ENCODE measurements at places on chromosomes 1 and 21.

DNA sequence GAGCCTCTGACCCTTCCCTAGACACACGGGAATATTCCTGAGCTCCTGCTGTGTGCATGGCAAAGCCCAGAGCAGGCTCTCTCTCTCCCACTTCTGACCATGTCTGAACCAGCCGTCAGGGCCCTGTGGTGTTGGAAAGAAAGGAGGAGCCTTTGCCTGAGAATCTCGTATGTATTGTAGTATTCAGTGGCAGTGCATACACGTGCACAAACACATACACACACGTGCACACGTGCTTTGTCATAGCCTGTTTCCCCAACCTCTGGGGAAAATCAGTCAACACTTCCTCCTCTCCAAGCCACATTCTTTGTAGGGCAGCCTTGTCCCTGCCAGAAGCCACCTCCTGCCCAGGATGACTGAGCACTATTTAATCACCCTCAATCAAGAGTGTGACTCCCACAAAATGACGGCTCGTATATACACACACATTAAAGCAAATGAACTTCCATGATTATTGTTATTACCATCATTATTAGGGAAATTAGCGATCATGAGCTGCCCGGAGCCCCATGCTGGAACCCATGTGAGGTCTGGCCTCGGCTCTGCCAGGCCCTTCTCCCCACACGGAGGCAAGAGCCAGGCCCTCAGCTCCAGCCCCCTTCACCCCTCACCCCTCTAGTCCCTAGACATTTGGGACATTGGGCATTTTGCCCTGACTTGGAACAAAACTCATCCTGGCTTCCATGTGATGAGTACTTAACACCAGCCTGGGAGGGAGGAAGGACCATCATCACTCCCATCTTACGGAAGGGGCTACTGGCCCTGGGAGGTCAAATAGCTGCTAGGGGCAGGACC is 331.9 kb downstream of the NPHP4 start:
- DNase-seq, result no peak

- DNase-seq, result peak; percentile 23
These were observed 105.0 kb upstream of the SPAG17 start for GRCh38 chr1:118290046-118290445.

DNA sequence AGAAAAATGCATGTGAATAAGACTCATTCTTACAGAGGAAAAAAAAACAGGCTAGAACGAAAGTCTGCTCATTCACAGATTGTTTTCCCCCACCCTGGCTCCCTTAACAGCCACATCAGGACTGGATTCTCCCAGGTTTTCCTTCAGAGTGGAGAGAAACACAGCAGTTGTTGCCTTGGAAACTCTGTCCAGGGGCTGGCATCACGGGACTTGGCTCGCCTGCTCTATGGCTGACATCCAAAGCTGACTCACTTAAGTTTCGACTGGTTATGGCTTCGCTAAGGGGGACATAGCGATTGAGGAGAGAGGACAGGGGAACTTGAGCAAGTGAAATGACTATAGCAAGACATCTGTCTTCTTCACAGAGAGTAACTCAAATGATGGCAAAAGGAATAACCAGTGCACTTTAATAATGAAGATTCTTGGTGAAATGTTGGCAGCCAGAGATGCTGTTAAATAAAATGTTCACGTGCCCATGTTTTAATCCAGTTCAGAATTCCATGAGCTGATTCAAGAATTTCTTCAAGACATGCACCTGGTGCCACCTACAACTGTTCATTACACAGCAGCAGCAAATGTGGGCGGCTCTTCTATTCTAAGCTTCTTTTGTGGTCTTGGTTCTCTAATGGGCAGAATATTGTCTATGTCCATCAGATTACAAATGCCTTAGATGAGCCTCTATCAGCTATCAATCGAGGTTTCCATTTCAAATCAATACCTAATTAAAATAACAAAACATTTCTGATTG is 21.8 kb downstream of the MIS18A start:
- DNase-seq, result no peak

DNA sequence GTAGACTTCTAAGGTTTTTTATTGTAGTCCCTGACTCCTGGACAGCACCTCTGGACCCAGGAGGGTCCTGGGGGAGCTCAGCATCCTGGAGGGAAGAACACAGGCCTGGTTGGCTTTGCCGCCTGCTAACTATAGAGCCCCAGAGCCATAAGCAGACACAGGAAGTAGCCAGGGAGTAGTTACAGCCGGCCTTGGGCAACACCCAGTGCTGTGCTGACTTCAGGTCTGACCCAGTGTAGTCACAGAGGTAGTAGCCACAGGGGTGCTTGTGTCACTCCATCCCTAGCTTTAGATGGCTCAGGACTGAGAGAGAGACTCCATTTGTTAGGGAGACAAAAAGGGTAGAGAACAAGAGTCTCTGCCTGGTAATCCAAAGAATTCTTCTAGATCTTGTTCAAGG is 21.9 kb downstream of the MCOLN2 start:
- DNase-seq, result no peak

DNA sequence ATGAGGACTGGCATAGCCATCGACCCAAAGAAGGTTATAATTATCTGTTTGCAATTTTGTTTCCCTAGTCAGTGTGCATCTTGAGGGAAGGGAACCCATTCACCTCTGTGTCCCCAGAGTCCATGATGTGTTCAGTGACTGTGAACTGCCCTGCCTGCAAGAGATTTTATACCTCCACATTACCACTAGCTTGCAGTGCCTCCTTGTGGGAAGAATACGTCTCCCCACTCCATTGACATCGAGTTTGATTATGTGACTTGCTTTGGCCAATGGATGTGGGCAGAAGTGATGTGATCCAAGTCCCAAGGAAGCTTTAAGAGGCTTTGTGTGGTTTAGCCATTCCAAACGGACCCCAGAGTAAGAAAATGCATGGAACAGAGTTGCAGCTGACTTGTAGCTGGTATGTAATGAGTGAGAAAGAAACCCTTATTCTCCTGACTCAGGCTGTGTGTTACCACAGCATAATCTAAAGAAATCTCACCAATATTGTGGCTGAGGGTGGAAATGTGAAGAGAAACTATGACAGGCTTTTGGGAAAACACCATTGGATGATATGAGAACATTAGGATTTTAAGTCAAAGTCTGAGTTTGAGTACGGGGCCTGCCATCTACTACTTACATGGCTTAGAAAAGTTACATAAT is 47.8 kb upstream of the NRDC start:
- peak; percentile 58 for DNase-seq

- no peak for DNase-seq
These were observed 16.5 kb downstream of the TTC34 start for GRCh38 chr1:2784854-2785630.

DNA sequence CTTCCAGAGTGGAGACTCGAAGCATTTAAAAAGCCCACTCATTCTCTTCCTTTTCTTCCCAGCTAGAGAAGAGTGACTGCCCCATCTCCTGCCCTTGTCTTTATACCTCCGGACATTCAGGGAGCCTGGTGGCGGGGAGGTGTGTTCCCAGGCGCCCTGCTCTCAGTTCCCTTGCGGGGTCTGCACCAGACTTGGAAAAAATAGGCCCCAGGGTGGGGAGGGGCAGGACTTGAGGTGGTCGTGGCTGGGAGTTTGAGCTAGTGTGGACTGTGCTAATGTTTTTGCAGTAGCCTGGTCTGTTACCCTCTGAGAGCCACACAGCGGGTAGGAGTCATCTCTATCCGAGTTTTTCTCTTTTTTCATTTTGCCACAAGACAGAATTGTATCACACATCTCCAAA is 139.1 kb downstream of the PEX14 start:
- DNase-seq, result no peak

GRCh38 chr1:48570568-48570967 is 98.6 kb upstream of the SPATA6 start:
- DNase-seq, result no peak

DNA sequence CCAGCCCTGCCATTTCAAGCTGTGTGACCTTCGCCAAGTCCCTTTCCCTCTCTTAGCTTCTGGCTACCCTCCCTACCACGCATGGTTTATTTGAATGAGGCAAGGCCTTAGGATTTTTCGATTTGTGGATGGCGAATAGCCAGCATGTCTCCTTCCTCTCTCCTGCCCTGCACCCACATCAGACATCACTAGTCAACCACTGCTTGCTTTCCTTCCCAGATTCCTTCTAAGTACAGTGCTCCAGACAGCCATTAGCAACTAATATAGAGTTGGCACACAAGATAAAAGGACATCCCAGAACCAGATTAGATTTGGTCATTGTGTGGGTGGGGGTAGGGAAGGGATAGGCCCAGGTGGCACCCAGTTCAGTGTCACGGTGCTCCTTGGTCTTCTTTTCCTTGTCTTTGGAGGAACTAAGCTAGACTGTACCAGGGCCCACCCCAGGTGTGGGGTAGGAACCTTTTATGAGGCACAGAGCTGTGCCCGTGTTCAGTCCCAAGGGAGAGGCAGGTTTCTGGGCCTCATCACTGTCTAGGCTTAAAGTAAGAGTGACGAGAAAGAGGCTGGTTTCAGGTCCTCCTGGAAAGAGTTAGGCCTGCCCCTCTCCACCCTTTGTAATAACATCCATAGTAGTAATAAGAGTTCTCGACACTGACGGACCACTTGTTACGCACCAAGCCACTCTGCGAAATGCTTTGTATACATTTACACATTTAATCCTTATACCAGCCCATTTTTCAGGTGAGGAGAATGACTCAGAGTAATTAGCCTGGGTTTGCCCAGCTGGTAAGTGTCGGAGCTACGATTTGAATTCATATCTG is 8.6 kb downstream of the ALPL start:
- DNase-seq, result no peak

- DNase-seq, result no peak
These were observed 45.9 kb upstream of the KIF26B start for GRCh38 chr1:245108909-245109308.

GRCh38 chr1:20224546-20224945 is 38.2 kb upstream of the PLA2G2C start:
- DNase-seq, result peak; percentile 21

GRCh38 chr21:45856906-45857305 is 124.7 kb upstream of the COL6A1 start:
- no peak for DNase-seq

GRCh38 chr1:171438441-171438840 is 46.9 kb upstream of the PRRC2C start:
- no peak for DNase-seq

DNA sequence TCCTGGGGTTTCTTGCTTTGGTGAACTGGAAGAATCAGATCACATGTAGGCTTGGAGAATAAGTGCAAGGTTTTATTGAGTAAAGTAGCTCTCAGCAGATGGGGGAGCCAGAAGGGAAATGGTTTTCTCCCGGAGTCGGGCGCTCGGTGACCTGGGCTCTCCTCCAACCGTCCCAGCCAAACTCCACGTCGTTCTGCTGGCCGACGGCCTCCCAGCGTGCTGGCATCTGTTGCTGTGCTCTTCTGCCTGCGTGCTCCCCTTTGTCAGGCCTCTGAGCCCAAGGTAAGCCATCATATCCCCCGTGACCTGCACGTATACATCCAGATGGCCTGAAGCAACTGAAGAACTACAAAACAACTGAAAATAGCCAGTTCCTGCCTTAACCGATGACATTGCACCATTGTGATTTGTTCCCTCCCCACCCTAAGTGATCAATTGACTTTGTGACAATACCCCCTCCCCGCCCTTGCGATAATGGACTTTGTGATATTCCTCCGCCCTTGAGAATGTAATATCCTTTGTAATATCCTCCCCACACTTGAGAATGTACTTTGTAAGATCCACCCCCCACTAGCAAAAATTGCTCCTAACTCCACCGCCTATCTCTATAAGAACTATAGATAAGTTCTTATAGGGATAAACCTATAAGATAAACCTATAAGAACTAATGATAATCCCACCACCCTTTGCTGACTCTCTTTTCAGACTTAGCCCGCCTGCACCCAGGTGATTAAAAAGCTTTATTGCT is 88.3 kb downstream of the SMYD3 start:
- no peak for DNase-seq

DNA sequence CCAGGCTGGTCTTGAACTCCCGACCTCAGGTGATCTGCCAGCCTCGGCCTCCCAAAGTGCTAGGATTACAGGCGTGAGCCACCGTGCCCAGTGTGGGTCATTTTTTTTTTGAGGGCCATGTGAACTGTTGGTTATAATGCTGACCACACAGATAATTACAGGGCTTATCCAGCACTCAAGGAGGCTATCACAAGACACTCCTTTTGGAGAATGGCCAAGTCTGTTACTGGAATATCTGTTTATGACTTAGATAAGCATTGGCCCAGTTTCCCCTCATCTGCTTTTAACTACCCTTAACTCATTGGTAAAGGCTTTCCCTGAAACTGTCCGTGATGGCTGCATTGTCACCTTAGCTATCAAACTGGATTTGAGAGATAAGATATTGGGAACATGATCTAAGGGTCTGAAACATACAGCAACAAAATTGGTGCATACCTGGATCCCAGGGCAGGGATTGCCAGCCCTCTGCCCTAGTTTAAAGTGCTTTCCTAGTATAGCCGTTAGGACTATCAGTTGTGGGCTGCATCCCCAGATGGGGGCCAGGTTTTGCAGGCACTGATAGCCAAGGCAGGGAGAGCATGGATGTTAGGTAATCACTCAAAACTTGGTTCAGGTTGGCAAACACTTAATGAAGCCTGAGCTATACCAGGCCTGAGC is 15.6 kb downstream of the SZT2 start:
- DNase-seq, result no peak

GRCh38 chr1:54408147-54409066 is 2.2 kb upstream of the SSBP3 start:
- DNase-seq, result no peak

GRCh38 chr1:33410091-33410701 is 20.7 kb downstream of the PHC2 start:
- peak; percentile 84 for DNase-seq

DNA sequence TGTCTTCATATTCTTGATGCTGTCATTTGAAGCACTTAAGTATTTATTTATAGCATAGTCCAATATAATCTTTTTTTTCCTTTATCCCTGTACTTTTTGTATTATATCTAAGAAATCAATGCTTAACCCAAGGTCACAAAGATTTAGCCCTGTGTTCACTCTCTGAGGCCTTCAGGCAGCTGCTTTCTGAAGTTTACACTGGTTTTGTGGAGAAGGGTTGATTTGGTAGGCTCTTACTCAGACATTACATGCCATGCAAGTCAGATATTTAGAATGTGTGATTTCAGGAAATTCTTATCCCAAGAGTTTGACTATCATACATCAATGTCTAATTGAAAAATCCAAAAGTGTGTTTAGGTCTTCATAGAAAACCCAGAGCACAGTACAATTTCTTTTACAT is 56.3 kb downstream of the PALMD start:
- DNase-seq, result no peak

GRCh38 chr1:117795190-117795589 is 134.2 kb downstream of the GDAP2 start:
- no peak for DNase-seq

DNA sequence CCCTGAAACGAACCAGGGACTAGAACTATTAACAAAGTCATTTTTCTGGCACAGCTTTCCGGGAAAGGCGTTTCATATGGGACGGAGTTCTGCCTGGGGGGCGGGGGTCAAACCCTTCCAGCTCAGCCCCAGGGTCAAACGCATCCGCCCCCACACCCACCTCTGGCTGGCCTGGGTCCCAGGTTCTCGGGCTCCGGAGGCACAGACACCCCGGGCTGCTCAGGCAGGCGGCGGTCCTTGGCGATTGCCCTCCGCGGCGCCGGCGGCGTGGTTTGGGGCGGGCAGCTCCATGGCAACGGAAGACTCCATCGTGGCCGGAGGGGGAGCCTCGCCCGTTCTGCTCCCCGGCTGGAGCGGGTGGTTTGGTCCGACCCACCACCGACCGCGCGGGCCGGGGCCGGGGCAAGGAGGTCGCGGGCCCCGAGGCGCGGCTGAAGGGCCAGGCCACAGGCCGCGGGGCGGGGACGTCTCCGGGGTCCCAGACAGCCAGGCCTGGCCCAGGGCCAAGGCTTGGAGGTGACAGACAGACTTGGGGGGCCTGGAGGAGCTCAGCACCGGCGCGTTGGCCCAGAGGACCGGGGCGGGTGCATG is at the start of gene CFAP74:
TSS of gene CFAP74 (minus strand) at position 246 of the 591 bp plus-strand sequence. CDS start 12,830 bp downstream, outside the sequence.
- DNase-seq, result peak; percentile 55

GRCh38 chr1:241460098-241460873 is 59.3 kb downstream of the FH start:
- DNase-seq, result peak; percentile 25
